ENCODE measurements at places on chromosomes 11 and 22.

GRCh38 chr11:36408498-36409136 lies 101.5 kb downstream of the TRAF6 start:
- no peak for DNase-seq

DNA sequence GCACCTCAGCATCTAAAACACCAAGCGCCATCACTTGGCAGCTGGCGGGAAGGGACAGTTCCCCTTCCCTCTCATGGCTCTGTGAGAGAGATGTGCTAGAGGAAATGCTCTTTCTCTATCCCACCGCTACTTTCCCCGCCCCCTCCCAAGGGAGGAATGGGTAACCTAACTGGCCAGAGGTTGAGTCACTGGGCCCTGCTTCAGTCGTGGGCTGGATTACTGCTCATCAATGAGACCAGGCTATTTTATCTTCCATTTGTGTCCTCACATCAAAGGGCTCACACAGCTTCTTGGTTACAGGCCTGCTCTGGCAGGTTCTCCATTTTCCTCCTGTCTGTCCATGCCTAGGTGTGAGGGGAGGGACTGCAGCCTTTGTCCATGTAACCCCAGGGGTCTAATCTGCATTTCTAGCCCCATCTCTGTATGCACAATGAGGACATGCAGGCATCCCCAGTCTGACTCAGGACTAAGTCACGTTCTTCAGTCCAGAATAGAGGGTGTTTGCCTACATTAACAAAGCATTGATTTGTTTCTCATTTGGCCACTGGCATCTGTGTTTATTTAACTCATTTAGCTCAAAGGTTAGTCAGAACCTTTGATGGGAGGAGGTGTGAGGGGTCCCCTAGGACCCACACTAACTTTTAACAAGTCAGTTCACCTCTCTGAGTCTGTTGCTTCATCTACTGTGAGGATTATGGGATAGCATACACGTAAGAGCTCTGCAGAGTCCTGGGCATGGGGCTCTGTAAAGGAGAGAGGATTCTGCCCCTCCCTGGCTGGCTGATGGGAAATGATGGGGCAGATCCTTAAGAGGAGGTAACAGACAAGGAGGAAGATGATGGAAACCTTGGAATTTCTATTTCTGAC lies 99.1 kb downstream of the XRRA1 start:
- no peak for DNase-seq

DNA sequence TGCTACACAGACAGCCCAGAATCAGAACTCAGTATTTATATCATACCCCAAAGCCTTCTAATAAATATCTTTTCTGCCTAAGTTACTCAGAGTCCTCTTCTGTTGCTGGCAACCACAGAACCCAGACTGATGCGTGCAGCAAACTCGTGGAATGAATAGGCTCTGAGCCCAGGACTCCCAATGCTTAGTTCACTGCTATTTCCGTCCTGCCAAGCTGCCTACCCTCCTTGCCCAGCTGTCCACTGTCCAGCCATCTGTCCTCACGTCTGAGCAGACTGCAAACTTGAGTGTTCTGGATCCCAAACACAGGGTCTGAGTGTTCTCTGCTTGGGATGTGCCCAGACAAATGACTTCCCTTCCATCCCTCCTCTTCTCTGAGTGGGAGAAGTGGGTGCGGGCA lies 19.4 kb downstream of the PTPN5 start:
- DNase-seq = no peak

DNA sequence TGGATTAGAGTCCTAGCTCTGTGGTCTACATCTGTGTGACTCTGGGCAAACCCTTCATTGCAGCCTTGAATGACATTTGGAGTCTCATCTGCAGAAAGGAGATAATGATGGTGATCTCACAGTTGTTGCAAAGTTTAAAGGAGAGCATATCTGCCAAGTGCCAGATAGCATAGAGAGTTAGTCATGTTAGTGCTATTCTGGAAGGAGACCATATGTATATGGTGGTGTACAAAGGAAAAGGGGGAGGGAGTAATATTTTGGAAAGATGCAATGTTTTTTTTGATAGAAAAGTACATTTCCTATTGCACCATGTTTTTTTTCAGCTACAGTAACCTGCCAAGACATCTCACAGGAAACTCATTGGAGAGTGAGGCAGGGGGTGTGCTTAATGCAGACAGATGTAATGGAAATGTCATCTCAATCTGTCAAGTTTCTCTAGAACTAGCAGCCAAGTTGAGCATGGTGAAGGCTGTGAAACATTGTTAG lies 92.1 kb upstream of the NARS2 start:
- peak; percentile 45 for DNase-seq

DNA sequence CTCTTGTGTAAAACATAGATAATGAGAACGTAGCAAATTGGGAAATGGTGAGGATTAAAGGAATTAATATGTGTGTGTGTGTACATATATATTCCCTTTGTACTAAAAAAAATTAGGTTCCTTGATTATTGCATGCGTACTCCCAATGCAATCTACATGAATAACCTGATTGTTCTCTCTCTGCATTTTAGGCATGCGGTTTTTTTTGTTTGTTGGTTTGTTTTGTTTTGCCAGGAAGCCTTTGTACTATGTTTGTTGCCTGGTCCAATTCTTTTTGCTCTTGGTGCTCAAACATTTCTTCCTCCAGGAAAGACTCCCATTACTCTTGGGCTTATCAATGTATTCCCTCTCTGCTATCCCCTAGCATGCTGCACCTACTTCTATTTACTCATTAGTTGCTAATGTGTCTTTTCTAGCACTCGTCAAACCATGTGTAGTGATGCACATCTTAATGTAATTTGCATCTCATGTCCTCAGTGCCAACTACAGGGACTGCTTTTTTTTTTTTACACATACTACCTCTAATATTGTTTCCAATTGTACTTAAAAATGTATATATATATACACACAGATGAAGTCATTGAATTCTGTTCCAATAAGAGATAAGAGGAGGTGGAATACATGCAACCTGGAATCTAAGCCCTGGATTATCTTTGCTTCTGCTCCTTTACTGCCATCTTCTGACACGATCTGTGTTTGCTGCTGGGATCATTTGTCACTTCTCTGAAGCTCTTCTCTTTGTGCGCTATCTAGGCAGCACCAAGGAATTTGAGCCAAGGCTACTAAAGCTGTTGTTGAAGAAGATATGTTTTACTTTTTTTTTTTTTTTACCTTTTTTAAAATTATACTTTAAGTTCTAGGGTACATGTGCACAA lies 197.2 kb upstream of the ANO3 start:
- DNase-seq = no peak

DNA sequence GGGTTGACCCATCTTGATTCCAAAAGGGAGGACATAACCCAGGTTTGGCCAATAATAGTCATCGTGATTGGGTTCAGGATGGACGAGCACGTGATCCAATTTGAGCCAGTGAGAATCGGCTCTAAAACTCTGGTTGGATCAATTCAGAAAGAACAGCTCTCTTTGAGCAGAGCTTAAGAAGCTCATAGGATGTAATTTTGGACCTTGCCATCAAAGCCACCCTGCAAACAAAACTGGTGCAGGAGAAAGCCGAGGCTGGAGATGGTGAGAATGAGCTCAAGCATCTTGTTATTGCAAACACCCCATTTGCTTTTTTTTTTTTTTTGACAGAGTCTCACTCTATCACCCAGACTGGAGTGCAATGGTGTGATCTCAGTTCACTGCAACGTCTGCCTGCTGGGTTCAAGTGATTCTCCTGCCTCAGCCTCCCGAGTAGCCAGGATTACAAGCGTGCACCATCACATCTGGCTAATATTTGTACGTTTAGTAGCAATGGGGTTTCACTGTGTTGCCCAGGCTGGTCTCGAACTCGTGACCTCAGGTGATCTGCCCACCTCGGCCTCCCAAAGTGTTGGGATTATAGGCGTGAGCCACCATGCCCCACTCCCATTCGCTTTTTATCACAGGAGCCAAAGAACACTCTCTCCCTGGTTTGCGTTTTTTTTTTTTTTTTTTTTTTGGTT lies 13.8 kb upstream of the MIAT start:
- DNase-seq = no peak

DNA sequence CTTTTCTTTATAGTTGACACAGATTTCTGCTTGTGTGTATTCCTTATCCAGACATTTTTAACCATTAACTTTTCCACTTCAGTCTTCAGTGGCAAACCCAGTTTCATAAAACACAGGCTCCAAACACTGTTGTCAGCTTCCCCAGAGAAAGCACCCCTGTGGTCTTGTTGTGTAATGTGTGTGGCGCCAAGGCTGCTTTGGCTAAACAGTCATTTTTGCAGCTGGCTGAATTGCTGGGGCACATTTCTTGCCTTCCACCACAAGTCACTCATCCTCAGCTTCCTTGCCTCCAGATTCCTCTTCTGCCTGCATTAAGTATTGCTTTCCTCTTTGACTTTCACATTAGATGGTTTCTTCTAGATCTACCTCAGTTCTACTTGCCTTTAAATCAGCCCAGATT lies 40.5 kb downstream of the ARHGAP1 start:
- no peak for DNase-seq
